T-cell (primary cell): ENCODE measurements at places on chromosomes 7 and 10.

DNA sequence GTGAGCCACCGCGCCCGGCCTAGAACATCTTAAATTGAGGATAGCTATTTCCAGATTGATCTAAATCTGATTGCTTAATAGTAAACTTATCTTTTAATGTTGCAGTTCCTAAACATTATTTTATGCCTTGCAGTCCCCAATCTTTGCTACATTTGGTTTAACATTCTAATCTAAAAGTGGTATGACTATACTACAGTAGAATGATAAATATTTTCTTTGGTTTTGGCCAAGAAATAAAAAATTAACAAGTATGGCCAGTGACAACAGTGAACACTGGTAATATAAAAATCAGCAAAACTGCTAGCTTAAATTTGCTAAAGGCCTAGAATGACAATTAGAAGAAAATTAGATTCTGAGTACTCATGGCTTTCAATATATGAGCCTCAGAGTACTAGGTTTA is 73.5 kb downstream of the CDK6 start:
- no peak for DNase-seq
- H3K4me1 ChIP-seq, result no peaks in the 10 kb centered on the region
- H3K4me3 ChIP-seq, result no peak overlapping the region
- no peaks in the 10 kb centered on the region for H3K36me3 ChIP-seq
- H3K27ac ChIP-seq, result no peak overlapping the region
- H3K27me3 ChIP-seq, result no peaks in the 10 kb centered on the region

- DNase-seq, result no peak
- no peak overlapping the region for H3K27ac ChIP-seq
- H3K4me3 ChIP-seq, result no peak overlapping the region
- no peaks in the 10 kb centered on the region for H3K4me1 ChIP-seq
- peaks cover 2% of the 10 kb centered on the region for H3K36me3 ChIP-seq
Observed at GRCh38 chr10:45008524-45009161, 7.9 kb downstream of the ZNF22 start.

DNA sequence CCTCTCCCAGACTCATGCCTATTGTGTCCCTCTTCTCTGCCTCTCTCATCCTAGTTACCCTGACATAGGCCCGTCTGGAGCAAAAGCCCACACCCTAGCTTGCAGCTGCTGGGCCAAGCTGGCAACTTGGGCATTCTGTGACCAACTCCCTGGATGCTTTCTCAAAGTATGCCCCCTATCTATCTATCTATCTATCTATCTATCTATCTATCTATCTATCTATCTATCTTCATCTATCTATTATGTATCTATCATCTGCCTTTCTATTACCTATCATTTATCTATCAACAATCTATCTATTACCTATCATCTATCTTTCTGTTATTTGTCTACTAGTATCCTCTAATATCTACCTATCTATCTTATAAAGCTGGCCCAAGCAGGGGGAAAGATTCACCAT is 45.4 kb upstream of the COL13A1 start:
- H3K36me3 ChIP-seq, result no peaks in the 10 kb centered on the region
- H3K4me3 ChIP-seq, result no peak overlapping the region
- no peaks in the 10 kb centered on the region for H3K4me1 ChIP-seq
- DNase-seq, result no peak
- H3K27me3 ChIP-seq, result peaks cover 22% of the 10 kb centered on the region

- no peak overlapping the region for H3K27ac ChIP-seq
- H3K36me3 ChIP-seq, result no peaks in the 10 kb centered on the region
- no peaks in the 10 kb centered on the region for H3K4me1 ChIP-seq
- DNase-seq, result no peak
- H3K27me3 ChIP-seq, result no peaks in the 10 kb centered on the region
Observed at GRCh38 chr10:19952224-19953010, 136.2 kb downstream of the PLXDC2 start.

GRCh38 chr7:74283858-74284447 is 5.3 kb upstream of the CLIP2 start:
- H3K36me3 ChIP-seq, result no peaks in the 10 kb centered on the region
- H3K4me1 ChIP-seq, result peaks cover 10% of the 10 kb centered on the region
- no peak overlapping the region for H3K4me3 ChIP-seq
- peaks cover 64% of the 10 kb centered on the region for H3K27me3 ChIP-seq
- DNase-seq, result no peak
- H3K27ac ChIP-seq, result no peak overlapping the region

- no peak overlapping the region for H3K4me3 ChIP-seq
- no peaks in the 10 kb centered on the region for H3K4me1 ChIP-seq
- no peak overlapping the region for H3K27ac ChIP-seq
- H3K36me3 ChIP-seq, result no peaks in the 10 kb centered on the region
- peaks cover 2% of the 10 kb centered on the region for H3K27me3 ChIP-seq
Observed at GRCh38 chr7:98334081-98334480, 52.6 kb downstream of the BRI3 start.

DNA sequence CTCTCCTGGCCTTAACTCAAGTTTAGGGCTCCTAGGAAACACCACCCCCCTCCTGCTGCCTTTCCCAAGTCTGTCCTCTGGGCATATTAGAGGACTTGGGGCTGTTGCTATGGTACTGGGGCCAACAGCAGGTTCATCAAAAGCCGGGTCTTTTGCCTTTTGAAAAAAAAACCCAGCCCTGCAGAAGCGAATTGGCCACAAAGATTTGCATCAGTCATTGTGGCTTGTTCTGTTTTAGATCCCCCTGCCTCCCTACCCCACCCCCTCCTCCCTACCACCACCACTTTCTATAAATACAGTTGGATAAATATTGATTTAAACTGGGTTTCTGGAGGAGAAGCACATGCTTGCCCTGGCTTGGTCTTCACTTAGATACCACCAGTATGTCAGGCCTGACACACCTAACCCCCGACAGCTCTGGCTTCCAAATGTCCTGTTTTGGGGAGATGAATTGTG is 7.0 kb downstream of the MXI1 start:
- DNase-seq, result no peak
- H3K4me1 ChIP-seq, result peaks cover 55% of the 10 kb centered on the region
- no peaks in the 10 kb centered on the region for H3K27me3 ChIP-seq

DNA sequence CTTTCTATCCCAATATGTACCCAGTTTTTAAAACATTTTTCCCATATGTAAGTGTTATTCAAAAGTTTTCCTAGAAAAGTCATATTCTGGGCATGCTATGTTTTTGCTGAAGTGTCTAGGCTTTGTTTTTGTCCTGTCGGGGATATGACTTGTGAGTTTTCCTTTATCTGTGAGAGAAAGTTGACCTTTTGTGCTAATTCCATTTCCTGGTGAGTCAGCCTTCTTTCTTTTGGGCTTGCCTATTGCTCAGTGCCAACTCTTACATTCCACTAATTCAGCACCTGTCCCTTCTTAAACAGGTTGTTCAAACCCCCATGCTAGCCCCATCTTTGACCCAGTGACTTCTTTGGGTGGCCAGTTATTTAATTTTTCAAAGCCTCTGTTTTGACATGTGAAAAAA is 146.2 kb downstream of the AHR start:
- H3K4me3 ChIP-seq, result no peak overlapping the region
- no peaks in the 10 kb centered on the region for H3K36me3 ChIP-seq
- H3K4me1 ChIP-seq, result no peaks in the 10 kb centered on the region
- no peak for DNase-seq
- H3K27ac ChIP-seq, result no peak overlapping the region
